ENCODE measurements at places on chromosomes 4 and X.

GRCh38 chr4:72663828-72664227 is 94.8 kb upstream of the ADAMTS3 start:
- DNase-seq: no peak

- DNase-seq: no peak
Observed at GRCh38 chrX:72083291-72083690, 48.4 kb downstream of the RTL5 start.

DNA sequence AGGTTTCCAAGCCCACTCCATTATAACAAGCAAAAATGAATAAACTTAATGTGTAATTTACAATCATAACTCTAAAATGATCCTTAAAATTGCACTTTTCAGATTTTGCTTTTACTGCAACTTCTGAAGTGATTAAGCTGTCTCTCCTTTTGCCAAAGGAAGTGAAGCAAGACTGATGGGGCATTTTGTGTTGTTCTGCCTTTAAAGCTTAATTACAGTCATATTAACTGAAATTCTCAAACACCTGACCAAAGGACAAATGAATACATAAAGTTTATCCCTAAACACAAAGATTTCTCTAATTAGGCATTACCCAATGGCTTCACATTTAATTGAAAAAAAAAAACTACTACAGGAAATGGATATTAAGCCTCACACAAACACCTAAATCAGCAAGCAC is 101.8 kb downstream of the ATP11C start:
- DNase-seq: no peak

DNA sequence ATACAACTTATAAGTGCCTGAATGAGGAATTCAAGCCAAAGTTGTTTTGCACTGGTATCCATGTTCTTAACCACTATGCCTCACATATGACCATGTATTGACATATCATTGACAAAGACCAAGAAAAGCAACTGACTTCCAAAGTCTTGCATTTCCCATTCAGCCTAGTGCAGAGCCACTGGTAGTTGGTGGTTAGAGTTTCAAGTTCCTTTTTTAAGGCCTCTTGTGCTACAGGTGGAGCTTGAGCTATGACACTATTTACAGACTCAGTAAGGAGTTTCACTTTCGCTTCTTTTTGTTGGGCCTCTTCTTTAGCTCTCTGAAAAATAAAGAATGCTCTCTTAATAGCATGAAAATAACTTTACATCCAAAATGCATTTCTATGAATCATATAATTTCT is 763.0 kb downstream of the DMD start:
- DNase-seq: no peak

- DNase-seq: no peak
Observed at GRCh38 chr4:2275546-2276251, 13.8 kb upstream of the MXD4 start.

Data from spinal cord (tissue), 10 donors.